Fibroblast of skin of left quadriceps (primary cell): ENCODE measurements at places on chromosomes 16 and 17.
A peak's percentile ranks its signal among the peaks of the same experiment; 100 is the strongest.

DNA sequence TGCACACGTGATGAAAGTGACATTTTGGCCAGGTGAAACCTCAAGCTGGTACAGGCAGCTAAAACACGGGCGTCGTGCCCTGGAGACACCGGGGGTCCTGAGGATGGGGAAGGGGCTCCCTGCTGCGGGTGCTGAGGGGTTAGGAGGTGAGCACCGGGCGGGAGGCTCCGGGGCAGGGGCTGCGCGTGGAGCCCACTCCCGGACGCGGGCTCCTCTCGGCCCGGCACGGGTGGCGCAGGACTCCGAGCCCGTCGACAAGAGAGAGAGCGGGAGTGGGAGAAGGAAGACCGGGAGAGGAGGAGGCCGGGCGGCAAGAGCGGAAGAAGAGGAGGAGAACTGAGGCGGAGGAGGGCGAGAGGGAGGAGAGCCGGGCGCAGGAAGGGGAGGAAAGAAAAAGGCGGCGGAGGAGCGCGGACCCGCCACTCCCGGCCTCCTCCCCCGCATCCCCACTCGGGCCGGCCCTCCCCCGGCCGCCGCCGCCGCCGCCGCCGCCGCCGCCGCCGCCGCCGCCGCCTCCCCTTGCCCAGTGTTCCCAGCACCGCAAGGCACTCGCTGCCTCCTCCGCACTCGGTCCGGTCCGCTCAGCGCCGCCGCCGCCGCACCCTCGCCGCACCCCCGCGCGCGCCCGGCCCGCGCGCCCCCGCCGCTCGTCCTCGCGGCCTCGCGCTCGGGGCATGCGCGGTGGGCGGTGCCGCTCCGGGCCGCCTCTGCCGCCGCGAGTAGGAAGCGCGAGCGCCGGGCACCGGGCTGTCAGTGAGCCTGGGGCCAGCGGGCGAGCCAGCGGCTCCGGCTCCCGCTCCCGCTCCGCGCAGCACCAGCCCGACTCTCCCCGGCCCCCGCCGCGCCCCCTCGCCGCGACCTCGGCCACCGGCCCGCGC, at the start of gene PRKCA:
Gene PRKCA (plus strand): TSS at position 750 of the 878 bp plus-strand sequence.
- peak; percentile 52 for DNase-seq

DNA sequence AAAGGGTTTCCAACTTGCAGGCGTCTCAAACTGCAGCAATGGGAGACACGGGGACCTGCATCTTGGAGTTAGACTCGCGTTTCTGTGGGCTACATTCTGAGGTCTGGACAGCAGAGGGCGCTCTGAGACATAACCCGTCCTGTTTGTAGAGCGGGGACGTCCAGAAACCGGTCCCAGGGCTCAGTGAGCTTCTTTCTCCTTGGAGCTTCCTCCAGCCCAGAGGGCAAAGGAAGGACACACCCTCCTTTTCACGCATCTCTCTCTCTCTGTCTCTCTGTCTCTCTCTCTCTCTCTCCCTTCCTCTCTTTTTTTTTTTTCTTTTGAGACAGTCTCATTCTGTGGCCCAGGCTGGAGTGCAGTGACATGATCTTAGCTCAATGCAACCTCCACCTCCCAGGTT, 19.8 kb downstream of the COX4I1 start:
- peak; percentile 39 for DNase-seq

DNA sequence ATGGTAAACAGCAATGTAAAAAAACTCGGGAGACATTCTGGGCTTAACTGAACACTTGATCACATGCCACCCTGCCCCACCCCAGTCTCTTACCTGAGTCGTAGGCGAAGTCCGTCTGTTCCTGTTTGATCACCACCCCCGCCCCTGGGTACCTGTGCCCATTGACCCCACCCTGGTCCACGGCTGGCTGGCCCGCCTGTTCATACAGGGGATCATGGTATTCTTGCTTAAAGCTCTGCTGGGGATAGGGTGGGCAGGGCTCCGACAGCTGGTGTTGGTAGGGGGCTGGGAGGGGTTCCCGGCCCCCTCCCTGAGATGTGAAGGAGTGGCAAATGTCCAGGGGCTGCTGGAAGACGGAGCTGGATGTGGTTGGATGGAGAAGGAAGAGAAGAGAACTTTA, 13.6 kb downstream of the ETV4 start:
- no peak for DNase-seq

DNA sequence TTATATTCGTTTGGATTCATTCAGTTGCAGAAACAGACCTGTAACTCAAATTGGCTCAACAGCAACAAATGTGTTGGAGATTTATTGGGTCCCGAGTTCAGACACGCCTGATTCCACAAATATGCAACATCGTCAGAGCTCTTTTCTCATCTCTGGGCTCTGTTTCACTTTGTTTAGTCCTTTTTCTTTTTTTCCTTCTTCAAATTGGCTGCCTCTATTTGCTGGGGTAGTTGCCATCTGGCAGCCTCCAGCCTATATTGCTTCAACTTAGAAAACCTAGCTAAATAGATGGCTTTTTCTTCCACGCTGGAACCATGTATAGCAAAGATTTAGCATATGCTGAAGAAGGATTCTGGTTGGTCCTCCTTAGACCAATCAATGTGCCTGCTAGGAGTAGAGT, 398.5 kb downstream of the RBFOX1 start:
- no peak for DNase-seq

- no peak for DNase-seq
Observed at GRCh38 chr16:78298986-78299385, 199.5 kb downstream of the WWOX start.

DNA sequence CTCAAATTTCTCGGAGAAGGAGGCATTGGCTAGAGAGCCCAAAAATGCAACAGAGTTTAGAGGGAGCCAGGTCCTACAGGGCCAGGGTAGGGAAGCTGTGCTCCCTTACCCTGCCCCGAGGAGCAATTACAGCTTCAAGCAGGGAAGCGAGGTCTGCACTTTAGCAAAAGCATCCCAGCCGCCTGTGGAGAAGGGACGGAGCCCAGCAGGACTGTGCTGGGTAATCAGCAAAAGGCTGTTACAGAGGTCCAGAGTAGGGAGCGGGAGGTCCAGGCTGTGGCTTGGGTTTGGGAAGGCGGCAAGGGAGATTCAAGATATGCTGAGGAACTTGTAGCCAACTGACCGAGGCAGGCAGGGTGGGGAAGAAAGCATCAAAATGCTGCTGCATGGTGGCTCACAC, 162.6 kb downstream of the TMEM132E start:
- DNase-seq: no peak

GRCh38 chr17:73197161-73197560, 4.3 kb downstream of the COG1 start:
- no peak for DNase-seq

DNA sequence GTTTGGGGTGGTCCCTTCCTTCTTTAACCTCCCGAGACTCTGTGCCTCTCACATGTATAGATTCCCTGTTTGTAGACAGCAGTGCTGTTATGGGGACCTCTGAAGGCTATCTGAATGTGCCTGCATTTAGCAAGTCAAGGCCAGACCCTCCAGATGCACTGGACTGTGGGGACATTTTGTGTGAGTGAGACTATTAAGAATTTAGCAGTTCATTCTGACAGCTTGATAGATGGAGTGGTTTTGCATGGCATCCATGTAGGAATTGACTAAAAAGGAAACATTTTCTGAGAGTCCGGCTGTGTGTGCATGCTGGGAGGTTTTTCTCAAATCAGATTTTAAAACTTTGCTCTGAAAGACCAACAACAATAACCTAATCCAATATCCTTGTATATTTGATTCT, 226.3 kb downstream of the MSI2 start:
- DNase-seq: no peak

DNA sequence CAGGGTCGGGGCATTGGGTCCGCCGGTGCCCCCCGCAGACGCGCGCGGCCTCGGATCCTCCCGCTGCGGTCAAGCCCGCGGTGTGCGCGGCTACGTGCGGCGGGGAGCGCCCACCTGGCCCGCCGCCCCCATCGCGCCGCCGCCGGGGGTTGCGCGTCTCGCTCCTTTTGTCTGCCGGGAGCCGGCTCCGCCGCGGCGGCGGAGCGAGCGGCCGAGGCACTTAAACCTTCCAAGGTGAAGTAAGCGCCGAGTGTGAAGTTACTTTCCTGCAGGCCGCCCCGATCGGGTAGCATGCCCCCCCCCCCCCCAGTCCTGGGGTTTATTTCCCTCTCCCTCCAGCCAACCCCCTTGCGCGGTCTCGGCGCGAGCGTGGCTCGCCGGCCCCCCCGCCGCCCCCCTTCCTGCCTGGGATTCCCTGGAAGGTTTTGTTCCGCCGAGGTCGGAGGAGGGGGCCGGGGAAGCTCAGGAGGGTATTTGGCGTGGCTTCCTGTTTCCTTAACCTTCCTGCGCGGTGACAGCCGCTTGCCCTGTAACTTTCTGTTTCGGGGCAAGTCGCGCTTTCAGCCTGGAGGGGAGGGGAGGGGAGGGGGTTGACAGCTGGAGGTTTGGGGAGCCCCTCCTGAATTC, 56.6 kb upstream of the GSE1 start:
- DNase-seq: no peak

DNA sequence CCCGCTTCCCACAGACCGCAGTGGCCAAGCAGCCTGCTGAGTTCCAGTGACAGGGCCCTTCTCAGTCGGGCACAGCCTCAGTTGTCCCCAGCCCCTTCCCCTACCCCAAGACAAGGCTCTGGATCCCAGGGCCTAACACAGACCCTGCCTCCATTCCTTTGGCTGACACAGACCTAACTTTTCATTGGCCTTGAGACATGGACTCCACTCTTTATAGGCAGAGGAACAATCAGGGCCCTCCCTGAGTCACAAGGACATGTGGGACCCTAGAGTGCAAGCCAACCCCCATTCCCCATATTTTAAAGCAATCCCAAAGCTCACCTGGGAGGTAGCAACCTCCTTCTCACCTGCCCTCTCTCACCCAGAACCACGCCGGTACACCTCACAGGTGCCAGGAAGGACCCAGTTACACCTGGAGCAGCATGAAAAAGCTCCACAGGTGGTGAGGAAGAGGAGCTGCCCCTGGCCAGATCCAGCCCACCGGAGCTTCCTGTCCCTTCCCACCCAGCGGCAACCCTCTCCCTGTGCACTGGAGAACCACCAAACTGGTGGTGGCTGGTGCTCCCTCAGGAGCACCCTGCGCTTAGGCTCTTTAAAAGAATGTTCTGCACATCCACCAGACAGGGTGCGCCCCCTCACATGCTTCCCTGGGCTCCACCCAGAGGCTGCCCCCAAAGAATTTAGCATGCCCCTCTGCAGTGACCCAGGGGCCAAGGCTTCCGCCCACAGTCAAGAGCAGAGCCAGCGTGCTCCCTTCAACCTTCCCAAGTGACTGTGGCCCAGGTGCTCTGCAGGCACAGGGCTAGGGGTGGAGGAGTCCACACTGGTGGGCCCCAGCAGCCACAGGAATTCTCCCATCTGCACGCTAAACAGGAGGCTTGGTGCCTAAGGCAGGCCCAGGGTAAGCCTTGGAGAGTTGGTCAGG, 3.4 kb downstream of the MNT start:
- DNase-seq: no peak

DNA sequence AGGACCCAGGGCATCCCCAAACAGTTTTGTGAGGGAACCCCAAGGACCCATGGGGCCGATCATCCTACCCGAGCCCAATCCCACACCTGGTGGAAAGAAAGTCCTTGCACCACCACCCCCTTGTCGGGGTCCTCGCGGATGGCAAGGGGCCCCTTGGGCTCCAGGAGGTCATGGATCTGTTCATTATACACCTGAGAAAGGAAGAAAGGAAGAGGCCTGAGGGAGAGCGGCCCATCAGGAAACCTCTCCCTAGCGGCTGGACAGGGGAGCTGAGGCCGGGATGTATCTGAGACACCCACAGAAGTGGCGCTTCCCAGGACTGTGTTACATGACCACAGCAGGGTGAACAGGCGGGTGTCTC, 12.8 kb downstream of the KIF18B start:
- DNase-seq: no peak

DNA sequence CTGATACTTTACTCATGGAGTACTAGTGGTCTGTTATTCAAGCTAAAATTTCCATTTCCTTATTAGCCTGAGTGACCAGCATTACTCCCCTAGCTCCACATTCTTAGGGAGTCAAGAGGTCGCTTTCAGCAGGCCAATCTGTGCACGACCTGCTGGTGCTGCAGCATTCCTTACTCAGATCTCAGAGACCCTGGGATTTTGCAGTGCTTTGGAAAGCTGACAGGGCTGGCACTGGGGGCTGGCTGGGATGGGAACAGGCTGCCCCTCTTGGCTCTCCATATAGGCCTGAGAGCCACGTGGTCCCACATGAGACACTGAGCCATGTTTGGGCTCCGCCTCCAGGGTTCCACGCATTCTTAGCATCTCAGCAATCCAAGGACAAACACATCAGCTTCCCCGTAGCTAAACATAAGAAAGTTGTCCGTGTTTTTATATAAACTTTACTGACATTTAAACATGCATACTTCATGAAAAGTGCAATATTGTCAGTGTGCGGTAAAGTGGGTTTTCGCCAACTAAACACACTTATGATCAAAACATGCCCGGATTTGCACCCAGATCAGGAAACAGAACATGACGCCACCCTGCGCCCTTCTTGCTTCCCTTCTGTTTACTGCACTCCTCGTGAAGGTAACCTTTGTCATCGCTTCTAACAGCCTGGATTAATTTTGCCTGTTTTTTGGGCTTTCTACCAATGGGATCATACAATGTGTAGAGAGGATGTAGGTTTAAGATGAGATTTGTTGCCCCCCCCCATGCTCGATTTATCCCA, 254.5 kb upstream of the CACNG5 start:
- DNase-seq: no peak

- DNase-seq: no peak
Observed at GRCh38 chr16:24957887-24958286, 57.3 kb downstream of the ARHGAP17 start.

DNA sequence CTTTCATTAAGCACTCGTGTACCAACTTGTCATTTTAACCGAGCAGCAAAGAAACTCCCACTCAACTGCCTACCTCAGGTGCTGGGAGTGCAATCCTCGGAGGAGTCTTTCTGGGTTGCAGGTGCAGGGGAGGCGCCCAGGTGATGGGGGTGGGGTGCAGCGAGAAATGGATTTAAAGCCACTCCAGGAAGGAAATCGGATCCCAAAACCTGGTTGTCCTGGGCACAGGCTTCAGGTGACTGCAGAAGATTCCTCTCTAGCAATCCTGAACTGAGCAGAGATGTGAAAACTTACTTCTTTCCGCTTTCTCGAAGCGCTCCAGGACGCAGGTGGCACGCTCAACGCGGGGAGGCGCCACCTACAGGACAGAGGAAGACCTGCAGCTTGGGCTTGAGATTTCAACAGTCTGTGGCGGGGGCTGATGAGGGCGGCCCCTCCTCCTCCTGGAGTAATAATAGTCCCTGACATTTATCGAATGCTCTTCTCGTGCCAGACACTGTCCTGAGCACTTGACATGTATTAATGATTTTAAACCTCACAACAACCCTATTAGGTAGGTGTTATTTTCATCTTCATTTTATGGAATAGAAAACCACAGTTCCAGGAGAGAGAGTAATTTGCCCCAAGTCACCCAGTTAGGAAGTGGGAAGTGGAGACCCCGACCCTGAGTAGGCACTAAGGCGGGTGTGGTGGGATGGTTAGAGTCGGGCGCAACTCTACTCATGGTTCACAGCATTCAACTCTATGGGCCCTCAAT, 27.2 kb upstream of the SKAP1 start:
- DNase-seq: no peak

- no peak for DNase-seq
Observed at GRCh38 chr17:73533781-73534180, 110.5 kb downstream of the SDK2 start.

DNA sequence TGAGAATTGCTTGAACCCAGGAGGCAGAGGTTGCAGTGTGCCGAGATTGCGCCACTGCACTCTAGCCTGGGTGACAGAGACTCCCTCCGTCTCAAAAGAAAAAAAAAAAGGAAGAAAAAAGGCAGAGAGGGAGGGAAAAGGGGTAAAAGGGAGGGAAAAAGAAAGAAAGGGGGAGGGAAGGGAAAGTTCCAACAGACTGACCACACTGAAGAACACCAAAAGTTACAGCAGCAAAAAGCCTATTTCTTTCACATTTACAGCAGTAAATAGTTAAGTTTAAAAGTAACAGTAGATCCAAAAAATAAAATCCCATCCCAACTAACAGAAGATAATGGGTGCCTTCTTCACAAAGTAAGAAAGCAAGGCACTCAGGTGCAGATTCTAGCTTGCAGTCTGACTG, 36.9 kb upstream of the C17orf78 start:
- DNase-seq: no peak
